ENCODE measurements at places on chromosomes 2 and 18.

DNA sequence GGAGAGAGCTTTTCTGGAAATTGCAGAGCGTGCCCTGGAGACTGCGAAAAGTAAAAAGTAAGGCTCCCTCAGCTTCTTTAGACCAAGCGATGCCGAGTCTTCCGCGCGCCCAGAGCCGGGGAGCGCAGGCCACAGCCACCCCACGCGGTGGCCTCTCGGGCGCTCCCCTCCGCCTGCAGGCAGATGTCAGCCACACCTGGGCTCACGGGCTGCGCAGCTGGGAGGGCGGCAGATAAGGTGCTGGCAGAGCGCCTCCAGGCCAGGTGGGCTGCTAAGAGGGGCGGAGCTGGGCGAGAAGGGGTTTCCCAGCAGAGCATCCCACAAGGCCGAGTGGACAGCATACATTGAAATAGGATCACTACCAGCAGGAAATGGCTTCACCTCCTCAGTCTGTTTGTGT lies 81.7 kb downstream of the ARHGEF4 start:
- no peak for DNase-seq

DNA sequence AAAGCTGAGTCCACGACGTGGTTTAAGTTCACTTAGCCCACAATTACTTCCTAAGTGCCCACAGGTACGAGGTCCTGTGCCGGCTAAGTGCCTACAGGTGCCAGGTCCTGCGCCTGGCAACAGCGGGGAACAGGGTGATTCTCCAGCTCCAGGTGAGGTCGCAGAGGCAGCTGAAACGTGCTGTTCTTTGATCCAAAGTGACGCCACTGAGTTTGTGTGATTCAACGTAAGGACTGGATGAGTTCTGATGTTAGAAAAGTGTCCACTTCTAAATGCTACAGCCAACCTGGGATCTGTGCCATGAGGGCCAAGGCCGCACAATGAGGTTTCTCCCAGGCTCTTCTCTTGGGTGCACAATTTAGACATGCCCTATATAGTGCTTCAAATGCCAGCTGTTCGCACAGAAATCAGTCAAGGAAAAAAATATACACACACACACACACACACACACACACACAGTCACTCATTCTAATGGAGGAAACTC lies 57.5 kb downstream of the NDUFA10 start:
- DNase-seq, result no peak

- no peak for DNase-seq
These were observed 365.2 kb downstream of the DSEL start for GRCh38 chr18:67151366-67151765.

DNA sequence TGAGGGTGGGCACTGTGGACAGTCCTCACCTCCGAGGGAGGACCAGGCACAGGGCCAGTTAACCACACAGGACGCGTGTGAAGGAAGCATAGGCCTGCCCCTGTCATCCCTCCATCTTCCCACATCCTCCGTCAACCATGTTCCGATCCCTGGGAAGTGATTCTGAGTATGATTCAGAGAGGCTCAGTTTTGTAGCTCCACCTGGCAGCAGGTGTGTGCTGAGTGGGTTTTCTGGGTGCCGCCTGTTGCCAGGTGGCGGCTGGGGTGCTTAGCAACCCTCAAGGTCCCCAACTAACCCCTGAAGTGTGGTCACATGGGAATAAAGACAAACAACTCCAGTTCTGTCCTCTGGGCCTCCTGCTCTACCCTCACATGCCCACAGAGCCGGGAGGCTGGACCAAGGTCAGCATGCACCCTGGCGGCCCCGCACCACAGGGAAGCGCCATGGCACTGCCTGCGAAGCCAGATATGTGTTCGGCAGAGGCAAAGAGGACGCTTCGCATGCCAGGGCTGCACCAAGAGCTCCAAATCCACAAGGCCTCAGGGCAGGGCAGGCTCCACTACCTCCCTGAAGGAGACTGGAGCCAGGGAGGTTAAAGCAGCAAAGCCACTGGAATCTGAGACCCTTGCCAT lies 60.0 kb downstream of the ADCY3 start:
- no peak for DNase-seq

DNA sequence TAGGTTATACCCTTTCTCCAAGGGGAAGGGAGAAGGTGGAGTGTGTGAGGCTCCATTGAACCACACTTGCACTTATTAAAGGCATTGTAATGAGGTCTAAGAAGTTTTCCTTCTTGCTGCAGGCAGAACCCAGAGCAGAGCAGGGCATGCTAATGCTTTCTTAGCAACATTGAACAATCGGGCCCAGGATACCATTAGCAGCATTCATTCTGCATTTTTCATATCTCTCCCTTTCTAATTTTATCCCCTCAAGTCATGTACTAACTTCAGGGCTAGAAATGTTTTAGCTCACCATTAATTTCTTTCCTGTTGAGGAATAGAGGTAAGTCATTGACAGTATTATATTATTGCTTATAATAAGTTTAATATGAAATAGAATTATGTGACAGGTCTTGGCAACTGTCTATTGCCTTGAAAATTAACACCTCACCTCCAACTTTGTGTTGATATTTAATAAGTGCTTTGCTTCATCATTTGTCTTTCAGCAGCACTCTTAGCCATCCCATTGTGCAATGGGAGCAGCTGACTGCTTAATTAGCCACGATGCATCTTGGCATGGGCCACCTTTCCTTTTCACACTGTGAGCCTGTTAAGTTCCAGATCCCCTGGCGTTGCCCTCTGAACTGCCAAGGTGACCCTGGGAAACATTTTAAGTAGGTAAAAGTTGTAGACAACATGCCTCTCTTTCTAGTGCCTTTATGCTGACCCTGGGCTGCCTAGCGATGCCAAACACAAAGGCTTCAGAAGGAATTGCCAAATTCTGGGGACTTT lies 300.8 kb upstream of the MEX3C start:
- no peak for DNase-seq

DNA sequence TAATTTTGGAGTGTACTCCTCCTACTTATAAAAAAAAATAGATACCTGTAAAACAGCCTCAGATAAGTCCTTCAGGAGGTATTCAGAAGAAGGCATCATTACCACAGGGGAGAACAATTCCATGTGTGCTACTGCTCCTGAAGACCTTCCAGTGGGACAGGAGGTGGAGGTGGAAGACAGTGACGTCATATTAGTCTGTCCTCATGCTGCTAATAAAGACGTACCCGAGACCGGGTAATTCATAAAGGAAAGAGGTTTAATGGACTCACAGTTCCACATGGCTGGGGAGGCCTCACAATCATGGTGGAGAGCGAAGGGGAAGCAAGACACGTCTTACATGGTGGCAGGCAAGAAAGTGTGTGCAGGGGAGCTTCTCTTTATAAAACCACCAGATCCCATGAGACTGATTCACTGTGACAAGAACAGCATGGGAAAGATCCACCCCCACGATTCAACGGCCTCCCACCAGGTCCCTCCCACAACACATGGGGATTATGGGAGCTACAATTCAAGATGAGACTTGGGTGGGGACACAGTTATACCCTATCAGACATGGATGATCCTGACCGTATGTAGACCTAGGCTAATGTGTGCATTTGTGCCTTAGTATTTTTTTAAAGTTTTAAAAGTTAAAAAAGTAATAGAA lies 98.4 kb downstream of the NDUFA10 start:
- no peak for DNase-seq

GRCh38 chr2:182952741-182953450 lies 85.4 kb downstream of the NCKAP1 start:
- no peak for DNase-seq

- DNase-seq, result no peak
These were observed 620.1 kb upstream of the GCFC2 start for GRCh38 chr2:76330865-76331264.

DNA sequence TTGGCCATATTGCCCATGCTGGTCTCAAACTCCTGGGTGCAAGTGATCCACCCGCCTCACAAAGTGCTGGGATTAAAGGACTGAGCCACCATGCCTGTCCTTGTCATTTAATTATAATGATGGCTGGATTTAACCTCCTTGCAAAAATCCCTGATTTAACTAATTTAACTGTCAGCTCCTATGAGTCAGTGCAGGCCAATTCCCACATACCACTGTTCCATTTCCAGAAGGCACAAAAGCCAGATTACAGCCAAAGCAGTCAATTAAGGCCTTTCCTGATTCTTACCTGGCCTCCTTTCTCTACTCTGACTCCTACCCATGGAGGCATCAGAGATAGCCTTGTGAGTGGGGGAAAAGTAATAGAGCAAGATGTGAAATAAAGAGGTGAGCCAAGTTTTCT lies 12.3 kb upstream of the SLC35F5 start:
- DNase-seq, result no peak

GRCh38 chr18:6044319-6044718 lies 149.0 kb upstream of the TMEM200C start:
- DNase-seq, result no peak

DNA sequence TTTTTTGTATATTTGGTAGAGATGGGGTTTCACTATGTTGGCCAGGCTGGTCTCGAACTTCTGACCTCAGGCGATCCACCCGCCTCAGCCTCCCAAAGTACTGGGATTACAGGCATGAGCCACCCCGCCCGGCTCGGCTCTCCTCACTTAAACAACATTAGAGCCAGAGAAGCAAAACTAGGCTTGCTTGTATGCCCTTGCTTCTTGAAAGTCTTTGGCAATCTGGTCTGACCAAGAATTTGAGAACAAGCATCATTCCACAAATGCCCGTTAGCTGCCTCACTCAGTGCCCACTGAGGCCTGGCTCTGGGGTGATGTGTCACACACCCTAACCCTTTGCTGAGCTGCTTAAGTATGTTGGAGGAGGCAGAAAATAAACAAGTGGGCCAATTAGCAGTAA lies 33.5 kb downstream of the SOWAHC start:
- DNase-seq, result peak; percentile 54

DNA sequence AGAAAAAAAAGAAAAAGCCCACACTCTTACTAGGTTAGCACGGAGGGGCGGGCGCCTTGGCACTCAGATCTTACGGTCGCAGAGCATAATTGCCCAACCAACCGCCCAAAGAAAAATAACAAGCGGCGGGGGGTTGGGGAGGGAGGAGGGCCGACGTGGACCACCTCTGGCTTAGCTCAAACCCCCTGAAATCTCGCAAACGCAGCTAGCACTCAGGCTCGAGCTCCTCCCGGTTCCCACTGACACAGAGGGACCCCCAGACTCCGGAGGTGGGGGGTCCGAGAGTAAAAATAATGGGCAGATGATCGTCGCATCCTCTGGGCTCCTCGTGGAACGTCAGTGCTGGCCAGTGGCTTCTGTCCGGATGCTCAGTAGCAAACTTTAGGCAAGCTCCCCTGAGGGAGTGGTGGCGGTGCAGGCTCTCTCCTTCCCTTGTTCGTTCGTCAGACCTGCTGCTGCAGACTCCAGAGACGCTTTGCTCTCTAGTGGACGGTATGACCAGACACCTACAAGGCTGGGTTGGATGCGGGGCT lies 12.0 kb downstream of the CATIP start:
- DNase-seq, result no peak

DNA sequence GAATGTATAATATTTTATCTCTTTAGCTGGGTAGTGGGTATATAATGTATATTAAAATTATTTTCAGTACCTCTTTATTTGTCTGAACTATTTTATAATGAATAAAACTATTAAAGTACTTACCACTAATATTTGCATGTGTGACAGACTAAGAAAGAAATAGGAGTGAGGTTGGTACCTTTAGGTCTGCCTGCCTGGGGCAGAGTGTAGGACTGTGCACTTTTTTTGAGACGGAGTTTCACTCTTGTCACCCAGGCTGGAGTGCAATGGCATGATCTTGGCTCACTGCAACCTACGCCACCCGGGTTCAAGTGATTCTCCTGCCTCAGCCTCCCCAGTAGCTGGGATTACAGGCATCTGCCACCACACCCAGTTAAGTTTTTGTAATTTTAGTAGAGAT lies 18.8 kb downstream of the NCOA1 start:
- no peak for DNase-seq

GRCh38 chr18:39685303-39685902 lies 2119.8 kb upstream of the CELF4 start:
- DNase-seq, result no peak

DNA sequence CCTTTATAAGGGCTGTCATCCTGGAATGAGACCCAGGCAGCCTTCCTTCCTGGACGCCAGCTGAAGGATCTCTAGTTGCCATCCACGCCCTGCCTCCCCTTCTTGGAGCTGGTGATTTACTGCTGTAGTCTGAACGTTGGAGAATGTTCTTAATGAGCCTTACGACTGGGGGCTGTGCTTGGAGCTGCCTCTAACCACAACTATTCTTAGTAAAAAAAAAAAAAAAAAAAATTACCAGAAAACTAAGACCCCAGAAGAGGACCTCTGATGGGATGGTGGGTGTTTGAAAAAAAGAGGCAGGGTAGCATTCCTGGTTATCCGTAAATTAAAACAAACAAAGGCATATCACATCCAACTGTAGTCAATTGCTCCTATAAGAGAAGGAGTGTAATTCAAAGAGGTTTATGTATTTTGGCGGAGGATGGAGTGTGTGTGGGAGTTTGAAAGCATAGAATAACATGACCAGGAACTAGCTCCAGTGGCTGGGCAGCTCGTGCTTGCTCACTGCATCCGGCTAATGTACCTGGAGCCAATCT lies 105.4 kb downstream of the QPCT start:
- no peak for DNase-seq

DNA sequence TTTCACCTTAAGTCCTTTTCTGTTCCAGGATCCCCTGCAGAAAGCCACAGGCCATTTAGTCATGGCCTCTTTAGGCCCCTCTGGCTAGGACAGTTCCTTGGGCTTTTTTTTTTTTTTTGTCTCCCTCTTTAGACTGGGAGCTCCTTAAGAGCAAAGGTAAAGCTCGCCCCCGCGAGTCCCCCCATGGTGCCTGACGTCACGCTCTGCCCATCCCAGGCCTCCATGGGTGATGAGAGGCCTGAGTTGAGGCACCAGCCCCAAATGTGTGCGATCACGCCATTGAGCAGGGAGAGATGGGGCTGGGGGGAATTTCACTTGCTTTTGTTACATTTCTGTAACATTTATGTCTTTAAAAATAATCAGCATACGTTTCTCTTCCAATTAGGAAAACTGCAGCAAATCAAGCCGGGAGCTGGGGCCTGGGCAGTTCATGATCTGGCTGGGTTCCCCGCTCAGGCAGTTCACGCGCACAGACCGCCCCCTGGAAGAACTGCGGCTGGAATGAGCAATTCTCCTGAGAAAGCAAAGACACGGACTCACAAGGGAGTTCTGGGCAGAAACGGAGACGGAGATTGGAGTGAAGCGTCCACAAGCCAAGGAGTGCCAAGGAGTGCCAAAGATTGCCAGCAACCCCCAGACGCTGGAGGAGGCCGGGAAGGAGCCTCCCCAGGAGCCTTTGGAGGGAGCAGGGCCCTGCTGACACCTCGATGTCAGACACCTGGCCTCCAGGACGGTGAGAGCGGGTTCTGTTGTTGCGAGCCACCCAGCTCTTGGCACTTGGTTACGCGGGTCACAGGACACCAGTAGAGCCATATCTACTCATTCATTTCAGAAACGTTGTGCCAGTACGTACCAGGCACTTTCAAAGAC lies 108.4 kb upstream of the ODC1 start:
- DNase-seq, result no peak

DNA sequence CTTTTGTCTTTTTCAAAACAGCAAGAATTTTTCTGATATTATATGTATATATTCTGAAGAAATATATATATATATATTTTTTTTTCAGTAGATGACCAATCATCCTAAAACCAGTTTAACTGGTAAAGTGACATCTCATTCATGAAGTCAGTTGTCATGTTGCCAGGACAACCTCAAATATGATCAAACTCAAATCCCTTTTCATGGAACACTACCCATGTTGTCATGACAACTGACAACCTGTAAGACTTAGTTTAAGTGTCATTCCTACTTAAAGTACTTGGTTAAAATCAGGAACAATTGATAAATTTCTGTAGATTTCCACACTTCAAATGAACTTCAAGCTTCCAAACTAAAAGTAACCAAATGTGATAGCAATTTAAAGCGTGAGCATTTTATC lies 101.8 kb upstream of the ERBB4 start:
- no peak for DNase-seq

GRCh38 chr2:149871091-149871885 lies 283.7 kb upstream of the MMADHC start:
- DNase-seq, result no peak

- DNase-seq, result no peak
These were observed 635.7 kb downstream of the NRXN1 start for GRCh38 chr2:50396298-50396631.
